Activated CD4-positive, alpha-beta T cell treated with anti-CD3 and anti-CD28 coated beads, Interleukin-2, Interleukin-6, amounts not matched to agents 100 ng/mL and 50 ng/mL, durations not matched to agents 16 hours and 8 hours (primary cell): ENCODE measurements at places on chromosomes 1 and 21.

GRCh38 chr1:31218705-31219104 is 21.0 kb downstream of the NKAIN1 start:
- no peak for DNase-seq

DNA sequence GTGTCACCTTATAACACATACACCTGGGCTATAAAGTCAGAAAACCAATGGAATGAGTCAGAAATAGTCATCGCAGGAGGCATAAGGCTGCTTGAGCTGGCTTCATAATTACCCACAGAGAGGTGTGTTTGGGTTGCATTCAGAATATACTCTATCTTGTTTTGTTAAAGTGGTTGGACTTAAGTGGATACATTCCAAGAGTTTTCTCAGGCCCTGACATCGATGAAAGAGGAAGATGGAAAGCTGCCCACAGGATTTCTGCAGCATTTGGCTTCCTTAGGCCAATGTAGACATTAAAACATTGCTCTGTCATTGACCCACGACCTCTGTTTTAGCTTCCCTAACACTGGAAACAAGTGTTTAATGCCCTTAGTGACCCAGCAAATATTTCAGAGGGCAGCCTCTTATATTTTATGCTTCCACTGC is 18.6 kb upstream of the BCL10 start:
- no peak for DNase-seq

DNA sequence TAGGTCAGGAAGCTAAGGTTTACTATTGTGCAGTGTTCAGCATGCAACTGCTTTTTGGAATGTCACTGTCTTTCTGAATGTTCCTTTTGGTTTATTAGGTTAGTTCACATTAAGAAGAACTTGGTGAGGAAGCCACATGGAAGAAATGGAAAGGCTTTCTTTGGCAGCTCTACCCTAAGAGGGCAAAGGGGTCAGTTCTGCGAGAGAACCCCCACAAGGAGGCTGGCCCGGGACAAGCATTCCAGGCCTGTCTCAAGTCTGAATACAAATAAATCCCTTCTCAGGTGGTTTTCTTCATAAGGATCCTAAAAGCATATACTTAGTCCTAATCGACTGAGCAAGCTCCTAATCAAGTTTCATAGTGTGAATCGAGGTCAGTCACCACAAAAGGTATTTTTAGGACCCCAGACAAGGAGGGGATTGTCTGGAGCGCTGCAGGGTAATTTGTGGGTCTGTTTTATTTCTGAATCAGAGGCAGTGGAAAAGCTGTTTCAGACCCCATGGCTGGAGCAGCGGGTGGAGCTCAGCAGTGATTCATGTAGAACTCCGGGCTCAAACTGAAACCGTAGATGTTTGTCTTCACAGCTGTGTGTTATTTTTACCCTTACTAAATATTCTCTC is 63.3 kb downstream of the ERG start:
- no peak for DNase-seq

DNA sequence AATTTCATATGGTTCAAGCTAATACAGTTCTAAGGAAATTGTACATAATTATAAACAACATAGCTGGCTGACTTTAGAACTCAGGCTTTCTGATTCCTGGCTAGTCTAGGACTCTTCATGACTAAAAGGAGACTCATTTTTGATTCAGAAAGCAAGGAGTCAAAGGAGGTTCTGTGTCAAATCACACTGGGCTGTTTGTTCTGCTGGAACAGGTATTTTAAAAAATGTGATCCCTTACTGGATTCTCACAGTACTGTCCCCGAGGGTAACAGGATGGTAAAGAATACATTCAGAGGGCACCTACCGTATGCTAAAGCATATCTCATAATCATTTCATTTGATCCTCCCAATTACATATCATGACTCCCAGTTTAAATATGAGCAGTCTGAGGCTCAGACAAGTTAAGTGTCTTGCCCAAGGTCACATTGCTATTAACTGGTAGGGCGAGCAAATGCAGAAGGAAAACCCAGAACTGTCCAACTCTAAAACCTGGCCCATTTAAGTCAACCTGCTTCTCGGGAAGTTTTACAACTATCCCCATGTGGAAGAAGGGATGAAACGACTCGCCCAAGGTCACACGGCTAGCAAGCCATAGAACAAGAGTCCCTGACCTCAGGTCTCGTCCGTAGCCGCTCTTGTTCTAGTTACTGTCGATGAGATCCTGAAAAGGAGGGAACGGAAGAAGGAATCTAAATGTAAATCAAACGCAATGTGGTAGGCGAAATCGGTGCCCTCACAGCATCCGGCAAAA is 675 bp downstream of the MYSM1 start:
- peak; percentile 17 for DNase-seq
